ENCODE measurements at places on chromosomes 7 and 10. TPM values are rescaled to one million over a fixed set of nuclear protein-coding genes. Genes with fewer than 3 reads are reported as not detected.

Gene NPS
- total RNA-seq, result not detected

Gene STEAP4
- 477 TPM for total RNA-seq

Gene SYCE1
- 0.78 TPM for total RNA-seq

Gene IFIT2
- total RNA-seq, result 3.1 TPM

Gene ACBD7
- 0.37 TPM for total RNA-seq

Gene FAM25A
- total RNA-seq, result not detected

Gene MBL2
- not detected for total RNA-seq

Gene NEUROD6
- total RNA-seq, result not detected

Gene CDNF
- 0.37 TPM for total RNA-seq

Gene MEOX2
- 4.0 TPM for total RNA-seq

Gene PODXL
- total RNA-seq, result 14.7 TPM

Gene NEBL
- 1.1 TPM for total RNA-seq

Gene SYT15B
- total RNA-seq, result not detected

Gene LEP
- total RNA-seq, result not detected

Gene SLC39A12
- total RNA-seq, result not detected

Gene GPR37
- total RNA-seq, result not detected

Gene ITPRIP
- total RNA-seq, result 19.4 TPM

Gene SKIDA1
- total RNA-seq, result 0.73 TPM

Gene PFKP
- total RNA-seq, result 122 TPM

Gene ASB4
- total RNA-seq, result not detected

Gene OR13A1
- total RNA-seq, result not detected

Gene RNLS
- total RNA-seq, result 14.0 TPM

Gene MALRD1
- 0.20 TPM for total RNA-seq

Gene CHST12
- total RNA-seq, result 2.7 TPM

Gene SND1
- total RNA-seq, result 204 TPM

Gene CALD1
- 158 TPM for total RNA-seq

Gene FLNC
- 99.9 TPM for total RNA-seq

Gene SLC18A3
- not detected for total RNA-seq

Gene ATG9B
- 0.20 TPM for total RNA-seq

Measured in subcutaneous preadipocyte (primary cell).